Activated CD8-positive, alpha-beta memory T cell treated with anti-CD3 and anti-CD28 coated beads for 4 hours (primary cell): ENCODE measurements at places on chromosomes 5 and 9.

DNA sequence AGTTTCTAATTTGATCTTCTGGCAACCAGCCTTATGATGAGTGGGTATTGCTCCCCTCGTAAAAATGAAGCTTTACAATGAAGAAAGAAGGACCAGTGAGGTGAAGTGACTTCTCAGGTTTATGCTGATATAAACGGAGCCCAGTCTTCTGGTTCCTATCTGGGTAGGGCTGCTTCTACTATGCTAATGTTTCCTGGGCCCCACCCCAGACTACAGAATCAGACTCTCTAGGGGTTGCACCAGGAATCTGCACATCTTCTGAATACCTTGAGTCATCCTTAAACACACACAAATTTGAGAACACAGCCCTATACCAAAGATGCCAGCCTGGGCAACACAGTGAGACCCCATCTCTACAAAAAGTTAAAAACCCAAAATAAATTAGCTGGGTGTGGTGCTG, 16.2 kb downstream of the BTF3 start:
- no peak for DNase-seq

DNA sequence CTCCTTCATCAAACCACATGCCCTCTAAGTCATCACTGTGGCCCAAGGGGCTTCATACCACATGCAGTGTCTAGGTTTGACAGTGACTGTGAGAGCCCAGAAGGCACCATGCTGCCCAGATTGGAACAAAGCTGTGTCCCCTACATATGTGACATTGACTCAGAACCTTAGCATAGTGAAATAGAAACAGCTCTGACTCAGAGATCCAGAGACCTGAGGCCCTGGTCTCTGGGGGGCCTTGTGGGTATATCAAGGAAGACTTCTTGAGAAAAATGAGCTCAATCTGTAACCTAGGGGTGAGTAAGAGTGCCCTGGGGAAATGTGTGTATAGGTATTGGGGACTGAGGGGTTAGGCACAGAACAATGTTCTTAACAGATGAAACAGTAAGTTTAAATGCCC, 7.1 kb upstream of the ENTREP1 start:
- DNase-seq, result no peak

DNA sequence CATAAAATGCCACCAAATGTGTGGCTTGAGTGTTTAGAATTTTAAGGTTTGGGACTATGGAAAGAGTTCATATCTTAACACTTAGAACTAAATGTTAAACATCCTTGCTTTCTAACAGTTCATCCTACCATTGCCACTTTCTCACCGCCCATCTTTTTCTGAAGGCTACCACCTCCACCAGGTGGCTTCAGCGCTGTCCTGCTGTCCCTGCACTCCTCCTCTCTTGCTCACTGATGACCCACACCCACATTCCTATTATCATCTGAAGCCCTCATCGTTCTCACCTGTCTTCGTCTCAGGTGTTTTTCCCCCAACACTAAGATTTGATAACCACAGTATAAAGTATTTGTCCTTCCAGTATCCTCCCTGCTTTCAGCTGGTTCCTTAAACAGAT, 7.4 kb downstream of the MEGF10 start:
- DNase-seq, result no peak

DNA sequence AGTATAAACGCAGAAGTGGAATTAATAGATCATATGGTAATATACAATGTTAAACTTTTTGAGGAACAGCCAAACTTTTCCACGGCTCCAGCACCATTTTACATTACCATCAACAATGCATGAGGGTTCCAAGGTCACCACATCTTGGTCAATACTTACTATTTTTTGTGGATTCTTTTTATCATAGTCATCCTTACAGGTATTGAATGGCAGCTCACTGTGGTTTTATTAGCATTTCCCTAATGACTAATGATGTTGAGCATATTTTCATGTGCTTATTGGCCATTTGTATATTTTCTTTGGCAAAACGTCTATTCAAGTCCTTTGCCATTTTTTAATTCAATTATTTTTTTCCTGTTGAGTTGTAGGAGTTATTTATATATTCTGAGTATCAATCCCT, 14.1 kb upstream of the RAPGEF6 start:
- no peak for DNase-seq

GRCh38 chr5:31357038-31357437, 163.6 kb downstream of the CDH6 start:
- DNase-seq, result no peak

DNA sequence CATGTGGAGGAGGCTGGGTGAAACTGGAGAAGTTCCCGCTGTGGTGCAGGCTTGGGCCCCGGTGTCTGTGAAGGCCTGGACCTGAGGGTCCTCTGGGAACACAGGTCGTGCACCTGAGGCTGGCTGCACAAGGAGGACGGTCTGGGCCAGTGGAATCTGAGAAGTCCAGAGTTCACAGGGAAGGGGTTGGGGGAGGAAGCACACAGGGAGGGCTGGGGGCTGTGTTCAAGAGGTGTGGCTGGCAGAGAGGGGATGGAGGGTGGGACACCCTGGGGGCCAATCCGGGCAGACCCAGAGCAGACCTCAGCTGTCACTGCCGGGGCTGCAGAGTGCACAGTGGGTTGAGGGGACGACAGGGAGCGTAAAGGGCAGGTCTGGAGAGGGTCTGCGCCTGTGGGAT, 2.6 kb downstream of the SLC9A3 start:
- no peak for DNase-seq

- DNase-seq, result no peak
These were observed 120.2 kb upstream of the RASA1 start for GRCh38 chr5:87147441-87147840.

DNA sequence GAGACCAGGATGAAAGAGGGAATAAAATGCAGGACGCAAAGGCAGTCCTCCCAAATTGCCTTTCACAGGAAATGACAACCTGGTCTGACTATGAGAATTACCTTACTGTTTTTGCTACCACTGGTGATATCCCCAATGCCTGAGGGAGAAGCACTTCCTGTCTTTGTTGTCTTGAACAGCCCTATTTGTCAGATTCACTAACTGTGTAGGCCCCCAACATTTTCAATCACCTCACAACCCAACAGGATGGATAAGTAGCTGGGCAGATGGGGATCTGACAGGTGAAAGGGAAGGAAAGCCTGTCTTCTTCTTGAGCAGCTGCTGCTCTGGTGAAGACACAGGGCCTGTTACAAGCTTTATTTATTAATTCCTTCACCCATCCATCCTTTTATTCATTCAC, 9.7 kb downstream of the ESM1 start:
- no peak for DNase-seq
